ENCODE measurements at places on chromosomes 16 and 17.

GRCh38 chr16:26050472-26050871, 358.7 kb downstream of the HS3ST4 start:
- H3K4me1 ChIP-seq, result no peaks in the 10 kb centered on the region
- no peak overlapping the region for H3K27ac ChIP-seq
- H3K27me3 ChIP-seq, result no peaks in the 10 kb centered on the region
- DNase-seq, result no peak
- no peaks in the 10 kb centered on the region for H3K36me3 ChIP-seq

- no peak overlapping the region for H3K4me3 ChIP-seq
- no peak for DNase-seq
- peaks cover 55% of the 10 kb centered on the region for H3K4me1 ChIP-seq
- H3K27ac ChIP-seq, result peak overlapping the region; percentile 90
- H3K36me3 ChIP-seq, result no peaks in the 10 kb centered on the region
Observed at GRCh38 chr17:57949649-57950048, 5.6 kb downstream of the CUEDC1 start.

DNA sequence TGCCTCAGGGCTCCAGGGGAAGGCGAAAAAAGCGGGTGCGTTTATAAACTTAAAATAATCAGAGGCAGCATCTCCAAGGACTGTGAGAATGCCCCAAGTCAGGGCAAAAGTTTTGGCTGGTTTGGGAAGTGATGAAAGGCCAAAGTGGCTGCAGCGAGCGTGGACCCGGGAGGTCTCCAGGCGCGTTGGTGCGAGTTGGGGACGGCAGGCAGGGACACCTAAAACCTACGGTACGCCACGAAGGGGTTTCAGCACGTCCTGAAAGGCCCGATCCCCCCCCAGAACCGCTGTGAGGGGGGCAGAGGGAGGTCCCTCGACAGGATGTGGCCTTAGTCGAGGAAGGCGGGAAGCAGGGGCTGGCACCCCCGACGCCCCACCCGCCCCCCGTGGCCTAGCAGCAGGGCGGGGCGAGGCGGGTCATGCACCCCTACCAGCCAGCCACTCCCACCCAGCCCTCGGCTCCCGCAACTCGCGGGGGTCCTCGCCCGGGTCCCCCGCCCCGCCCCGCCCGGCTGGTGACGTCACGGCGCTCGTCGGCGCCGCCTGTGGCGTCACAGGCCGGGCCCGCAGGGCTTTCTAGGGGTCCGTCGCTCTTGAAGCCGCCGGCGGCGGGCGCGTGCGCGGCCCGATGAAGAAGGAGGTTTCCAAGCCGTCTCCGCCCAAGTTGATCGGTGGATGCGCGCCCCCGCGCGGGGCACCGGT, at the start of gene MYCBPAP:
Gene MYCBPAP (plus strand): TSS at position 569 of the 702 bp plus-strand sequence. CDS start 236 bp downstream, outside the sequence.
- peak within 1 kb of the TSS; percentile 60 for H3K4me3 ChIP-seq
- no peaks in the 10 kb centered on the region for H3K27me3 ChIP-seq
- peak within 1 kb of the TSS; percentile 65 for H3K27ac ChIP-seq
- H3K4me1 ChIP-seq, result no peaks in the 10 kb centered on the region
- no peaks in the 10 kb centered on the region for H3K36me3 ChIP-seq

DNA sequence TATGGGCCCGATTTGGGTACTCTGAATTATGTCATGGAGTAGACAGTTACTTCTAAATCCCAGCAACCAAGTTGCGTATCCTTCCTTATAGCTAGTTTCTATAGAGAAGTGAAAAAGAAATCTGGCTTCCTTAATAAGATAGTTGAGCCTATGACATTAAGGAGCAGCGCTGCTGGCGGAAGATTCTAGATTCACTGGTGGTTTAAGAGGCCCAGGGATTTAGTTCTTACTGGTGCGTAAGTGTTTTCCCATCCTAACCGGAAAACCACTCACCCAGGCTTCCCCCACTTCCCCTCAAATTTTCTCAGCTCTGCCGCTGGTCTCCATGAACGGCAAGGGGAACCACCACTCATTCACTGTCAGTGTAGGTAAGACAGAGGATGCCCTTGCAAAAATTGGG, 230.4 kb downstream of the CPPED1 start:
- no peak overlapping the region for H3K27ac ChIP-seq
- no peak overlapping the region for H3K4me3 ChIP-seq

- DNase-seq, result no peak
- peaks cover 4% of the 10 kb centered on the region for H3K4me1 ChIP-seq
- H3K27me3 ChIP-seq, result no peaks in the 10 kb centered on the region
- no peak overlapping the region for H3K27ac ChIP-seq
- H3K36me3 ChIP-seq, result no peaks in the 10 kb centered on the region
- H3K4me3 ChIP-seq, result no peak overlapping the region
Observed at GRCh38 chr17:41539071-41539492, 11.0 kb upstream of the KRT19 start.

DNA sequence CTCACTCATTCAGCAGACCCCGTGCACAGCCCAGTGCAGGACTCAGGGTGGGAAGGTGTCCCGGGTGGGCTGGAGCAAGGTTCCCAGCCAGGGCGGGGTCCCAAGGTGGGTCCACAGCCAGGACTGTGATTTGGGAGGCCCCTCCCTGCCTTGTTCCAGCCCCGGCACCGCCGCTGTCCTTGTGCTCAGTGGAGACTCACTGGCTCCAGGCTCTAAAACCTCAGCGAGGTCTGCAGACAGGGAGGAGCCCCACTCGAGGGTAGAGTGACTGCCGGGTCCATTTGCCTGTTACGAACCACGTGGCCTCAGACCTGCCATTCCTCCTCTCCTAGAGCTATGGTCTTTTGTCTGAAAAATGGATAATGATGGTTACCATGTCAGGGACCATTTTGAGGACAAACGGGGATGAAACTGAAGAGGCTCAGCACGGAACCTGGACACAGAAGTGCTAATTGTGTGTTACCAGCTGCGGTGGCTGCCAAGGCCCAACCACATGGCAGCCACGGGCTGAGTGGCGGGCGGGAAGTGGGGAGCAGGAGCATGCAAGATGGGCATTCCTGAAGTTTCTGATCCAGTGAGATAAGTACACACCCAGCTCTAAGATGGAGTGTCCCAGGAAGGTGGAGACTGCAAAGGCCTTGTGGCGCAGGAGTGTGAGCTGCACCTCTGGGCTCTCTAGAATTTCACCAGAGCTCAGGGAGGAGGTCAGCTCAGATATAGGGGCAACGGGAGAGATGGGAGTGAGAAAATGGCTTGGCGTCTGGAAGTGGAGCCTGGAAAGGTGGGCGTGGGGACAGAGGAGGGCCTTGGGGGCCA, 317.6 kb downstream of the SEC14L1 start:
- peaks cover 12% of the 10 kb centered on the region for H3K36me3 ChIP-seq
- no peak overlapping the region for H3K27ac ChIP-seq
- H3K27me3 ChIP-seq, result no peaks in the 10 kb centered on the region
- peaks cover 27% of the 10 kb centered on the region for H3K4me1 ChIP-seq

DNA sequence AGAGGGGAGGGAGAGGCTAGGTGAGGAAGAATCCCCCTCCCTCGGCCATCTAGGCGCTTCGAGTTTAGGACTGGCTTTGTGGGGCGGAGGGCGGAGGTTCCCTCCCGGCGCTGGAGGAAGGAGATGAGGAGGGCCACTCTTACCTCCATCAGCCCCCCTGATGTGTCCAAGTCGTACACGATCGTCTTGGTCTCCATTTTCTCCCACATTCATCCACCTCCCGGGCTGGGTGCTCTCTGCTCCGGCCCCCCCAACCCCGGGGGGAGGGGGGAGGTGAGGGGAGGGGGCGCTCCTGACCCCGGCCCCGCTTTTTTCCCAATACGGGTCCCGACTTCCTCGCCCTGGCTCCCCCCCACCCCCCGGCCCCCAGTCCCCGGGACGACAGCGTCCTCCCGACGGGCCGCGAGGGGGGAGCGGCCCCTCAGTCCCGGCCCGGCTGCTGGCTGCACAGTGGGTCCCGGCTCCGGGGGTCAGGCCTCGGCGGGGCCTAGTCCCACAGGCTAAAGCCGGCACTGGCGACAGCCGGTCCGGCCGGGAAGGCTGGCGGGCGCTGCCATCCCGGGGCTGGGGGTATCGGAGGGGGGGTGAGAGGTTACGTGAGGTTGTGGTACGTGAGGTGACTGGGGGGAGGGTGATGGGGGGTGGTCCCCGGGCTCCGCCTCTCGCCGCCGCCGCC, 428 bp downstream of the PHF12 start:
- H3K4me1 ChIP-seq, result peaks cover 11% of the 10 kb centered on the region
- no peaks in the 10 kb centered on the region for H3K27me3 ChIP-seq
- peak overlapping the region; percentile 74 for H3K4me3 ChIP-seq
- DNase-seq, result no peak
- H3K36me3 ChIP-seq, result no peaks in the 10 kb centered on the region
- H3K27ac ChIP-seq, result peak overlapping the region; percentile 76

DNA sequence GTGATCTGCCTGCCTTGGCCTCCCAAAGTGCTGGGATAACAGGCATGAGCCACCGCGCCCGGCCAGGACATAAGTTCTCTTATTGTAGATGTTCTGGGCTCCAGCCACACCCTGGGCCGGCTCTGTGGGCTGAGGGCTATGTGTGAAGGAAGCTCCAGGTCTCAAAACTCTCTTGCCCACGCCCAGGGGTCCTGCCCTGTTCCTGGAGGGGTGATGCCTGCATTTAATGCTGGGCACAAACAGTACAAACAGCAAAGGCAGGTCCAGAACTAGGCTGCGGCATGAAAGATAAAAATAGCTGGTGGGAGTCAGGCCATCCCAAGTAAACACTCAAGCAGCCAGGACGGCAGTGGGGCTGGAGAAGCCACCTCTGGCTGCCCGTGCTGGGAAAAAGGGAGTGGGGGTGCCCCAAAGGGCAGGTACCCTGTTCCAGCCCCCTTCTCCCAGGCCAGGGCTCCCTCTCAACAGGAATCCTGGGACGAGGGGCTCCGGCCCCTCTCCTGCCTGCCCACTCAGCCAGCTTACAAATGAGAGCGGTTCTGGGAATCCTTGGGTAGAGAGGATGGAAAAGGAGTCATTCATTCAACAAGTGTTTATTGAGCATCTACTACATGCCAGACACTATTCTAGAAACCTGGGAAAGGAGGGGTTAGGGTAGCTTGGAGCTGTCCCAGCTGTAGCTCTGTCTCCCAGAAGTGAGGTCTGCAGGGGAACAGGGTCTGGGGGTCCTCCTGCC, 4.6 kb downstream of the TRIM47 start:
- H3K36me3 ChIP-seq, result no peaks in the 10 kb centered on the region
- no peak overlapping the region for H3K4me3 ChIP-seq
- no peaks in the 10 kb centered on the region for H3K27me3 ChIP-seq
- no peak overlapping the region for H3K27ac ChIP-seq
- peaks cover 34% of the 10 kb centered on the region for H3K4me1 ChIP-seq

DNA sequence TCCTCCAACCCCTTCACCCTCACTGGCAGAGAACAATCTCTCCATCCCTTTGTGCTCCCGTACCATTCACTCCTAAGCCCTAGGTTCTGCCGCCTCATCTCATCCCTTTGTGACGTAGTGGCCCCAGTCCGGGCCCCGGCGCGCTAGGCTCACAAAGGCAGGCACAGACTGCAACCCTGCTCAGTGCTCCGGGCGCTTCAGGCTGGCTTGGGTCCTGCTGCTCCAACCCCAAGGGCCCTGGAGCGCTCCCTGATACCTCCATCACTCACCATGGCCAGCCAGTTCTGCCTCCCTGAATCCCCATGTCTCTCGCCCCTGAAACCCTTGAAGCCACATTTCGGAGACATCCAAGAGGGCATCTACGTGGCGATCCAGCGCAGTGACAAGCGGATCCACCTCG, at the start of gene KIF2B:
Gene KIF2B (plus strand): TSS at position 164 of the 400 bp plus-strand sequence. CDS start 107 bp downstream, at position 271.
- no peak within 1 kb of the TSS for H3K4me3 ChIP-seq
- H3K27ac ChIP-seq, result no peak within 1 kb of the TSS
- no peaks in the 10 kb centered on the region for H3K27me3 ChIP-seq
- no peak for DNase-seq

DNA sequence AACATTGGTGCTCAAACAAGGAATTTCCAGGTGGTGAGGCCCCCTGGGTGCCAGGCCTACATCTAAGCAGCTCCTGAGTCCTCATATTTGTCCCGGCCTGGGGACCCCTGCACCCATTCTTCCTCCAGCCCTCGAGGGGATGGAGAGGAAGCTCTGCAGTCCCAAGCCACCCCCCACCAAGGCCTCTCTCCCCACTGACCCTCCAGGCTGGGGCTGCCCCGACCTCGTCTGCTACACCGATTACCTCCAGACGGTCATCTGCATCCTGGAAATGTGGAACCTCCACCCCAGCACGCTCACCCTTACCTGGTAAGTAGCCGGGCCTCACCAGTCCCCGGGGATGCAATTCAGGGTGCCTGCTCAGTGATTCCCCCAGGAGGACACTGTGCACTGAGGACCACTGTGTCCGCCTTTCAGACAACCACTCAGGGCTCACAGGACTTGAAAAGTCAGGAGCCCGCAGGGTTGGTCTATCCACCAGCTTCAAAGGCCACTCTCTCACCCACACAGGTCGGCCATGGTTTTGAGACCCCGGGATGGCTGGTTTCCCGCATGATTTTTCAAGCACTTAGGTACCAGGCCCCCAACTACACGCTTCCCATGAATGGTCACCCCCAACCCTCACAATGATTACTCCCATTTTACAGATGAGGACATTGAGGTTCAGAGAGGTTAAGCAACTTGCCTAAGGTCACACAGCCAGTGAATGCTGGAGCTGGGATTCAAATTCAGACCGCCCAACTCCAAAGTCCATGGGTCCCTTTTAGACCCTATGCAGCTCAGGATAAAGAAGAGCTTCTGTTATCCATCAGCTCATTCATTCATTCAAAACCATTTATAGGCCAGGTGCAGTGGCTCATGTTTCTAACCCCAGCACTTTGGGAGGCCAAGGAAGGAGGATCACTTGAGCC, 32.4 kb downstream of the IL21R start:
- H3K27me3 ChIP-seq, result no peaks in the 10 kb centered on the region
- H3K27ac ChIP-seq, result no peak overlapping the region
- no peaks in the 10 kb centered on the region for H3K36me3 ChIP-seq
- DNase-seq, result no peak

DNA sequence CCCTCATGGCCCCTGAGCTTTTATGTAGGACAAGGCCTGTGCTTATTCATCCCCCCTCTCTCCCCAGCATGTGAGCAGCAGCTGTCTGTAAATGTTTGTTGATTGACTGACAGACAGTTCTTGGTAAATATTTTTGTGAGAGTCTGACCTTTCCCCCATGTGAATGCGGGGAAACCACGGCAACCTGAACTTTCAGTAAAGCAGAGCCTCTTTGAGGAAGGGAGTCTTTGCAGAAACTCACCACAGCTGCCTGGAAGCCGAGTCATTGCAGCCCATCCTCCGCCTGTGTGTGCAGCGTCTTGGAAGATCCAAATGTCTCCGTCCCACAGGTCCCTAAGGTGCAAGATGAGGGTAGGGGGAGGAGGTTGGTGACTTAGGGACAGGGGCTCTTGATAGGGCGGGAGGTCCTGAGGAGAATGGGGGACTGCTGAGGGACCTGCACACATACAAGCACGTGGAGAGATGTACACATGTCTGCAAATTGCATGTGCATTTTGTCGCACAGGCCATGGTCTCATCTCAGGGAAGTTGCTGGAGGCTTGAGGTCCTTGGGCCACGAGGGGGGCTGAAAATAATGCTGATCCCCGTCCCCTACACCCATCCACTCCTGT, 23.0 kb upstream of the IL21R start:
- H3K27ac ChIP-seq, result no peak overlapping the region
- DNase-seq, result peak; percentile 9
- no peak overlapping the region for H3K4me3 ChIP-seq
- H3K36me3 ChIP-seq, result no peaks in the 10 kb centered on the region
- no peaks in the 10 kb centered on the region for H3K4me1 ChIP-seq

DNA sequence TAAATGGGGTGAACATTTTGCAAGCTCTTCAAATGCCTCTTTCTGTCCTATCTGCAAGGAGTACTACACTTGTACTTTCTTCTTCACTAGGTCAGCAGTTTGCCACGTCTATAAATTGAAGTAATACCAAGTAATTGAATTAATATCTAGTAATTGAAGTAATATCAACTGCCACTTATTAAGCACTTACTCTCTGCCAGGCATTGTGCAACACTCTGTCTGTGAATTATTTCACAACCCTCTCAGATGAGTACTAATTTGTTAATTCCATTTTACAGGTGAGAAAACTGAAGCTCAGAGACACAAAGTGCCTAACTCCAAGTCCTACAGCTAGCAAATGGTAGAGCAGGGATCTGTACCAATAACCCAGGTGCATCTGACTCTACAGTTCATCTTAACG, 4.1 kb downstream of the SDR42E1 start:
- no peak for DNase-seq
- H3K27ac ChIP-seq, result no peak overlapping the region
- H3K4me3 ChIP-seq, result no peak overlapping the region
- H3K4me1 ChIP-seq, result no peaks in the 10 kb centered on the region
